ENCODE measurements at places on chromosomes 12 and 14.
A peak's percentile ranks its signal among the peaks of the same experiment; 100 is the strongest.

DNA sequence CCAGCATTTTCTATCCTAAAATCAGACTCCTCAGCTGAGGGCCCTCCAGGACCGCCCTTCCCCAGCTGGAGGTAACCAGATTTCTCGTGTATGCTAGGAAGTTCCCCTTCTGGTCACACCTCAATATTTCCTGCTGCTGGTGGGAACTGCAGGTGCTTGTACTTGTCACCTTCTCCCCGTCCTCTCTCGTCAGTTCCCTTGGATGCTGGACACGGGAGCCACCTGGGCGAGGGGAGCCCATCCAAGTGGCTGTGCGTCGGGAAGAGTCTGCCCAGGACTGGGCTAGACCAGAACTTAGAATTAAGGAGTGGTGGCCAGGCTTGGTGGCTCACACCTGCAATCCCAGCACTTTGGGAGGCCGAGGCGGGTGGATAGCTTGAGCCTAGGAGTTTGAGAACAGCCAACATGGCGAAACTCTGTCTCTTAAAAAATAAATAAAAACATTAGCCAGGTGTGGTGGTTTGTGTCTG is 23.2 kb upstream of the KIF26A start:
- no peak for DNase-seq

DNA sequence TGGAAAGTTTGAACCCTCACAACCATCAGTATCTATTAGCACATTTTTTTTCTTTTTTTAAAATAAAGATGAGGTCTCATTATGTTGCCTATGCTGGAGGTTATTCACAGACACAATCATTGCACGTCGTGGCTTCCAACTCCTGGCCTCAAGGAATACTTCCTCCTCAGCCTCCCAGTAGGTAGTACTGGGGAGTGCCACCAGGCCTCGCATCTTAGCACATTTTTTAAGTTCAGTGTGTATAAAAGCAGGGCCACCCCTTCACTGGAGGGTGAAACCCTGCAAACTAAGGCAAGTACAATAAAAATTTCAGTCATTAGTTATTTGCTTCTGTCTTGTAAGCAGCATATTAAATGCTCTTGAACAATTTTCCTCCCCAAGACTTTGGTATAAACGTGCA is 114.2 kb upstream of the SINHCAF start:
- no peak for DNase-seq

DNA sequence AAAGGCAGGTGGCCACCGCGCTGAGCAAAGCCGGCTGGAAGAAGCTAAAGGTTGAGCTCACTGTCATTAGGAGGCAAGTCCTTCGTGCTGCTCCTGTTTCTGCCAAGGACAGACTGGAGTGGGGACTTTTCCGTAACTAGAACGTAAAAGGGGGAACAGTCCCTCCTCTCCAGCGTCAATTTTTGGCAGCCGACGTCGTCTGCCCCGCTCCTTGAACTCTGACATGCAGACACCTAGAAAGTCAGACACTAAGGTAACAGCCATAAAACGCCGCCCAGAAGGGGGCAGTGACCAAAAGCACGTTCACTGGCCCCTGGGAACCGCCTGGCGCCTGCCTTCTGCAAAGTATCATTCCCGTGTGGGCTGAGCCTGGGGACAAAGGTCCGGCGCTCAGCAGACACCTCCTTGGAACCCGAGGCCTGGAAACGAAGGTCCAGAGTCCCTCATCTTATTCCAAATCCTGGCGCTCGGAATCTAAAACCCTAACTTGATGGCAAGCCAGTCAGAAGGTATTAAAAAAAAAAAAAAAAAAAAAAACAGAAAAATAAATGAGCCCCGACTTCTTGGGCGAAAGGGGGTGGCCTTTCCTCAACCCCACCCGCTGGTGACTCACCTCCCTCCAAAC is 1.1 kb upstream of the LRP1 start:
- DNase-seq, result peak; percentile 56

GRCh38 chr14:60652674-60653651 is 3.7 kb upstream of the SIX1 start:
- no peak for DNase-seq

DNA sequence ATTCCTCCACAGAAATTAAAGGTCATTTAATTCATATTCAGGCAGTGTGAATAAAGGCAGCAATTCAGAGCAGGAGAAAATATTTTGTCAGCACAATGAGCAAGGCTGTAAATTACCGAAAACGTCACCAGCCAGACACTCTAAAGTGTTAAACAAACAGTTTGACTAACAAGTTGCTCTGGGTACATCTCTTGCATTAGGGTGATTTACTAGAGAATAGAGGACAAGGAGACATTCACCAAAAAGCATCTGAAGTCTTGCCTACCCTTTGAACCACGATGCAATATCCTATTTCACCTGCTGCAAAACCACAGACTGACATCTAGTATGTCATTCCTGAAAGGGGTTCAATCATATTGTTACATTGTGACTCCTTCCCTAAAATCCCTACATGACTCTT is 27.1 kb upstream of the GPHB5 start:
- no peak for DNase-seq

- no peak for DNase-seq
Measured at GRCh38 chr12:105721891-105722290, 391.4 kb downstream of the C12orf75 start.

- no peak for DNase-seq
Measured at GRCh38 chr12:57240066-57240921, 10.7 kb downstream of the STAC3 start.

DNA sequence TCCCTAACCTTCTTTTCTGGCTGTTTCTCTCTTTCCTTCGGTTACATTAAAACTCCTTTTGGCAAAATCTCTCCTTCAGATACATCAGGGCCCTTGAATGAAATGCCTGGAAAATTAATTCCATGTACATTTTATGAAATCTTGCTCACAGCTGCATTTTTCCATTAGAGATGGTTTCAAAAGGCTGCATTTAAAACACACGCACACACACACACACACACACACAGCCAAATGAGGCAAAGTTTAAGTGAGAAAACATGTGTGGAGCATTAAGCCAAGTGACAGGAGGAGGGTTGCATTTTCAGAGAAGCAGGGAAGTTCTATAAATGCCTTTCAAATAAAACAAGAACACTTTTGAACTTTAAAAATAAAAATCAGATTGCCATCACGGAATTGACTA is 216.4 kb downstream of the LRIG3 start:
- no peak for DNase-seq

- no peak for DNase-seq
Measured at GRCh38 chr14:22824711-22825359, 4.9 kb upstream of the MRPL52 start.

- DNase-seq, result no peak
Measured at GRCh38 chr12:112466011-112466422, 47.3 kb downstream of the PTPN11 start.

- DNase-seq, result no peak
Measured at GRCh38 chr14:47153746-47154145, 502.2 kb upstream of the RPL10L start.

- DNase-seq, result no peak
Measured at GRCh38 chr14:105979446-105979845, 453.1 kb downstream of the TMEM121 start.

GRCh38 chr12:128820723-128821432 is 2.9 kb downstream of the SLC15A4 start:
- peak; percentile 34 for DNase-seq

DNA sequence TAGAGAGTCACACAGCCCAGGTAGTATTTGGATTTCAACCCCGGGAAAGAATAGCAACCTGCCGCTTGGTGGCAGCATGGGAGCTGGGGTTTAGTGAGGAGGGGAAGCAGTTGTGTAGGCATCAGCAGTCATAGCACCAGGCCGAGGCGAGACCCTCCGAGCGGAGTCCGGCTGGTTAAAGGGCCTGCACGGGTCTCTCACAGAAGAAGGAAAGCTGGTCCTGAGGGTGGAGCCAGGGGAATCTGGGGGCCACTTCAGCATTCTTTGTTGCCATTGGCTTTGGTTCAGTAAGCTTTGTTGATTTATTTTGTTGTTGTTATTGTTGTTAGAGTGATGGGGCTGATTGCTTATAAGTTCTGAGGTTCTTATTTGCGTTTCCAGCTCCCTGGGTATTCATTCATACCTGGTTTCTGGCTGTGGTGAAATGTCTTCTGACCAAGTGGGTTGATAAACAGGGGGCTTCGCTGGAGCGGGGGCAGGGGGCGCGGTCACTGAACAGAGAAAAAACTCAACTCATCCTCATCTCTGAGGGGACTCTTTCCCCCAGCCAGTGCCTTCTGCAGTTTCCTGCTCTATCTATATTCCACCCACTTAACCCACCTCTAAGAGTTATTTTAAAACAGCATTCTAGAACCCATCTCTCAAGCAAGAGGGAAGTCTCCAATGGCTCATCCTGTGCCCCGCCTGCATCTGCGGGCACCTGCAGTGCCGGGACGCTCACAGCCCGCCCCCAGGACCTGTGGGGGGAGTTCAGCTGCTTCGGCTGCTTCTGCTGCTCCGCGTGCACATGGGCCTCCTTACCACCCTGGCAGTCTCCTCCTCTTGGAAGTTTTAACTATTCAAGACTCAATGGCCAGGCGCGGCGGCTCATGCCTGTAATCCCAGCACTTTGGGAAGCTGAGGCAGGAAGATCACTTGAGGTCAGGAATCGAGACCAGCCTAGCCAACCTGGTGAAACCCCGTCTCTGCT is 11.6 kb downstream of the CKB start:
- DNase-seq, result no peak

GRCh38 chr12:105190530-105190929 is 45.4 kb downstream of the APPL2 start:
- DNase-seq, result no peak

GRCh38 chr14:65961004-65961403 is 525.2 kb upstream of the CCDC196 start:
- no peak for DNase-seq

DNA sequence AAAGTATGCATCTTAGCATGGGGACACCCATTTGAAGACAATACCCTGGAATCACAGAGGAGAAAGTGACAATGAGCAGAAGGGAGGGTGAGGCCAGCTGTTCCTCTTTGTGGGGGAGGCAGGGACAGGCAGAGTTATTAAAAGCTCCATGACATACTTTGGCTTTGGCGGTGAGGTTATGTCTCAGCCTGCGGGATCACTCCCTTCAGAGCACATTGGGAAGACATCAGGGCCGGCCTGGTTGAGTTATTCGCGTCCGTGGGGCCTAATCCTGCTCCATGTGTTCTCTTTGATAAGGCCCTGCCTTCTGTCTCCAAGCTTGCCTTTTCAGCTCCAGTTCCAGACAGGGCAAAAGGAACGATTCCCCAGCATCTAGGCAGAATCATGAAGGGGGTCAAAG is 98.8 kb upstream of the NTF3 start:
- DNase-seq, result no peak

- no peak for DNase-seq
Measured at GRCh38 chr12:121376754-121377697, 22.9 kb upstream of the RNF34 start.

DNA sequence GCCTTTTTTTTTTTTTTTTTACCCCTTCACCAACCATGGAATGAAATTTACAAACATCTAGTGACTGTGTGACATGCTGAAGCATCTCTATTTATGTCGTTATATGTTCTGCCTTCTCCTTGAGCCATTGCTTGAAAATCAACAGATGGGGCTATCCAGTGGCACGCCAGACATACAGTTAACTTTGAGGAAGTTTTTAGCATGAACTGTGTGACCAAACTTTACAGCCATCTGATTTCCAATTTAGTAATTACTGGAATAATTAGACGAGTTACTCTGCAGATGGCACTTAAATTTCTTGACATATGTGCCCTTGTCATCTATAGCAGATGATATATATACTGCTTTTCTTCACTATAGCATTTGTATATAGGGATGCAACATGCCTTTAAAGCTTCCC is 192.1 kb downstream of the SNAPC1 start:
- no peak for DNase-seq

- DNase-seq, result no peak
Measured at GRCh38 chr14:39861696-39862095, 429.5 kb upstream of the FBXO33 start.

GRCh38 chr14:71320734-71321573 is 413.7 kb downstream of the PCNX1 start:
- DNase-seq, result peak; percentile 69

DNA sequence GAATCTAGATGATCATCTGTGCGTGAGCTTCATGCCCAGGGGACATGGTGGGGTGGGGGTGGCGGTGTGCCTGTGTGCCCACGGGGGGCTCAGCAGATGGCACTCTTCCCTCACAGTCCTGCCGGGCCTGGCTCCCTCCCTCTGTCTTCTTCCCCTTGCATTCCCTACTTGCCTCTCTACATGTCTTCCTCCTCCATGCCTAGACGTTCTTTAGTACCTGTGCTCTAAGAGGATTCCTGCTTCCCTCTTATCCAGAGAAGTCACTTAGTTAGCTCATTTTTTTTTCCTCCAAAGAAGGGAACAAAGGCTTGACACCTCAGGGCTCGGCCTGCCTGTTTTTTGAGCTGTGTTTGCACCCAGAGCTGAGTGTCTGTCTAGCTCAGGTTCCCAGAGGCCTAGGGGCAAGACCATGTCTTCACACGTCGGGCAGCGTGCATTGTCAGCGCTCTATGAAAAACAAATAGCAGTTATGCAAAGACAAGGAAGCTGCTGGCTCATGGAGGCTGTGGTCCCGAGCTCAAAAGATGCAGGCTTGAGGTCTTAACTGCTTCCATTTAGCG is 48.8 kb downstream of the NINJ2 start:
- peak; percentile 55 for DNase-seq

DNA sequence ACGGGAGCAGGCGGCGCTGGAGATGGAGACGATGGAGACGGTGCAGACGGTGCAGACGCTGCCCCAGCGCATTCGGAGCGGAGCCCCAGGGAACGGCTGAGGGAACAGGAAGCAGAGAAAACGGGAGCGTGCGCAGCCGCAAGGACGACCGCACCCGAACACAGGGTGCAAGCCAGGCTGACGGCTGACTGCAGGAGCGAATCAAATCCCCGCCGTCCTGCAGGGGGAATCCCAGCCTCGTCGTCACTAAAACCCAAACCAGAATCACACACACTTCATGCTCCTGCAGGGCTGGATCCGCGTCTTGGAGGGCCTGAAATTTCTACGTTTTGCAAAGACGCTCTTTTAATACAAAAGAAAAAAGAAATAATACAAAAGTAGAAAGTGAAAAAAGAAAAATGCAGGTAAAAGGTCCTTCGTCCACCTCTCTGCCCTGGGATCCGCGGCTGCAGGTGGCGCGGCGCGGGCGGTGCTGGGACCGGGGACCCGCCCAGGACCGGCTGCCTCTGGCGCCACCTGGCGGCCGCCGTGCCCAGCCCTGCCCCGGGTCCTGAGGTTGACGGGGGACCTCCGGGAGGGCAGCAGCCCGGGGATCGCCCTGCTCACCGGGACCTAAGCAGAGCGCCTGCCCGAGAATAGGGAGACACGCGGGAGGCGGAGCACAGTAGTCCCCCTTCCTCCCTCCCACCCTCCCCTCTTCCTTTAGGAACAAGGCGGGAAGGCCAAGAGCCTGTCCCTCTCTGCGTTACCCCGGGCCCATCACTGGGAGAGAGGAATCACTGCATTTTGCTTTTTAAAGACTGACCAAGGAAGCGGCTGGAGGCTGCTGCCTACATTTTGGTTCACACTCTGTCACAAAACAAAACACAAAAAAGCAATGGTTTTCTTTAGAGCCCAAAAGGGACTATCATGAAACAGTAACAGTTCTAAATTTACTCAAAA is 20.1 kb downstream of the STX2 start:
- peak; percentile 45 for DNase-seq

- no peak for DNase-seq
Measured at GRCh38 chr12:51240971-51241370, 2.3 kb downstream of the DAZAP2 start.
